ENCODE measurements at places on chromosomes 11 and 22. TPM values are rescaled to one million over a fixed set of nuclear protein-coding genes. Genes with fewer than 3 reads are reported as not detected.

DNA sequence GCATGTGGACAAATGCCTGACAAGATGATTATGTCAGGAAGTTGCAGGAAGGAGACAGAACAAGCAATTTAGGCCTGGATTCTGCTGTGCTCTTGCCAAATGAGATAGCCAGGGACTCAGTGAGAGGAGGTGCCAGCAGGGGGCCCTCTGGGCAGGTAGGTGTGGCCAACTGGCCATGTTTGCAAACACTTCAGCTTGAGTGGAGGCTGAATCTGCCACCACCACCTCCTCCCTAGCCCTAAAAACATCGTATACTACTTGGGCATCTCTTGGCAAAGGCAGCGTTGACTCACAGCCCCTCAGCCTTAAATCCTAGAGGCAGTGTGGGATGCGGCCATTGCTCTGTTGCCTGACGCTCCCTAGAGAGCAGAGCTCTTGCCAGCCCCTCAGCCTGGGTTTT lies 95.1 kb upstream of the PLET1 start:
- DNase-seq = peak; percentile 42

GRCh38 chr22:41998361-41999261 lies at the start of gene WBP2NL:
TSS of gene WBP2NL (plus strand) at chr22:41998788. CDS start at chr22:41998819, 31 bp downstream.
- peak; percentile 67 for DNase-seq

DNA sequence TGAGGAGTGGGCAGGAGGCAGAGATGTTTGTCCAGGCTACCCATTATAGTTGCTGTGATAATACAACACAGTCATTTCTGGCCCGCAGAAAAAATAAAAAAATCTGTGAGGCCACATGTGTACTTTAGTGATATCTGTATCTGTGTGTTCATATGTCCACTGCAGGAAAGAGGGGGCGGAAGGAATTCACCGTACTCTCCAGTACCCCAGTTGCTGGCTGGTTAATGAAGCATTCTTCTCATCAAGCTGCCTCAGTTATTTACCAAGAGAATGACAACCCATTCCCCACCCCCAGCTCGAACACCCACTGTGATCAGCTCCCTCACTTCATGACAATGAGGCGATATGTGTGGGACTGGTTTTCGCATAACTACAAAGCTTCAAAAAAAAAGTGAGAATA lies 309.3 kb downstream of the SOX6 start:
- no peak for DNase-seq

DNA sequence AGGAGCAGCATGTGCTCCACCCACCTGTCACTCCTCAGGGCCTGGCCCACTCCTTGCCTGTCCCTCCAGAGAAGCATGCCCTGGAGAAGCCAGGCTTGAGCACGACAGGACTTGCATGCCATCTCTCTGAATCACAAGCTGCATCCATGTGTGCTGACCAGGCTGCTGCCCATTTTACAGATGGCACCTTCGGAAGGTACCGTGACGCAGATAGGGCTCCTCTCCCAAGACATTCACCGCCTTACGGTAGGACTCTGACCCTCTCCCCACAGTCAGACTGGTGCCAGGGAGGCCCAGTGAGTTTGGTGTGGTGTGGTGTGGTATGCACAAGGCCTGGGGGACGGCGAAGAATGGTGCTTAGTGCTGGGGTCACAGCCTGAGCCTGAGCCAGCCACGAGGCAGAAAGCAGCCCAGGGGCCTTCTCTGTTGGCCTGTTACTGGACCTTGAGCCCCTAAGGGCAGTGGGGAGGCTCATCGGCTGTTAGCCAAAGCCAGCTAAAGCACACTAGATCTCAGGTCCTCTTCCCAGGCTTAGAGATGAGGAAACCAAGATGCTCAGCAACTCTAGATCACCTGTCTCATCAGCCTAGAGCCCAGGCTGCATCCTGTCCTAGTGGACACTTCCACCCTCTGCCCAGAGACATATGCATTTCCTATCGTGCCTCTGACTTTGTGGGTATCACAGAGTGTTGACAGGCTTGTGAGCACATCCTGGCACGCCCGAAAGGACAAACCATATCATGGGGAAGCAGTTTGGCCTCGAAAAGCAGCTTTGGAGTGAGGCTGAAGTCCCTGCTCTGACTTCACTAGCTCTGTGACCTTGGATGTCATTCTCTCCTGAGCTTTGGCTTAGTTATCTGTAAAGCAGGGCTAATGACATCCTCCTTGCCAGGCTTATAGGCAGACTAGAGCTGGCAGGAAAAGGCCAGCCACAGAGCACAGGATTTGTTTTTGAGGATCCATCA lies 17.8 kb downstream of the CYB5R2 start:
- no peak for DNase-seq

GRCh38 chr11:12846786-12847615 lies 162.1 kb upstream of the RASSF10 start:
- no peak for DNase-seq

DNA sequence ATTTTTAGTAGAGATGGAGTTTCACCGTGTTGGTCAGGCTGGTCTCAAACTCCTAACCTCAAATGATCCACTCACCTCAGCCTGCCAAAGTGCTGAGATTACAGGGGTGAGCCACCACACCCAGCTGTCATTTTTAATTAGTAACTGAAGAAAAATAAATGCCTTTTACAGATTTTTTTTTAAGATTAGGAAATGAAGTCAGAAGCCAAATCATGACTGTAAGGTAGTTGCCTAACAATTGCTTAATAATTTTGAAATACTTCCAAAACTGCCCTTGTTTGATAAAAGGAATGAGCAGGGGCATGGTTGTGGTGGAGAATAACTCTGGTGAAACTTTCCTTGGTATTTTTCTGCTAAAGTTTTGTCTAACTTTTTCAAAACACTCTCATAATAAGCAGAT lies 98.9 kb upstream of the SLC5A12 start:
- DNase-seq = peak; percentile 94

GRCh38 chr11:128055576-128056217 lies 531.7 kb downstream of the ETS1 start:
- DNase-seq = no peak

DNA sequence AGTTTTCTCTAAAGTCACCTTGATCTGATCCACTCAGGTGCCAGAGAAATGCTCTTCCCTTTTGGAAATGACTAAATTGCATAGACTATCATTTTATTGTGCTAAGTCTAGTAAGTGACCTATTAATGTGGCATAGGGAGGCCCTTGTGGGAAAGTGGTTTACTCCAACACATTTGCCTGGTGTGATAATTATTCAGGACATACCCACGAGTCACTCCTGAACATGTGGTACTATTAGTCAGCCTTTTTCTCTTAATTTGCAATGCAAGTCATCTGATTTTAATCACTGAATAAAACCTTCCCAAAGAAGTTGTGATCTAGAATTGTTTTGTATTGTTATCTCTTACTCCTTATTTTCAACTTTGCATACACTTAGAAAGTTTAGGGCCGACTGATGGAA lies 148.7 kb downstream of the OR4C45 start:
- no peak for DNase-seq

- DNase-seq = peak; percentile 72
These were observed 101.1 kb downstream of the GRIK4 start for GRCh38 chr11:120612513-120613263.

- DNase-seq = no peak
These were observed 8.6 kb downstream of the CCDC81 start for GRCh38 chr11:86383041-86383955.

GRCh38 chr11:35160246-35160824 lies 21.4 kb downstream of the CD44 start:
- DNase-seq = no peak

- no peak for DNase-seq
These were observed 41.8 kb upstream of the DEUP1 start for GRCh38 chr11:93288767-93289166.

DNA sequence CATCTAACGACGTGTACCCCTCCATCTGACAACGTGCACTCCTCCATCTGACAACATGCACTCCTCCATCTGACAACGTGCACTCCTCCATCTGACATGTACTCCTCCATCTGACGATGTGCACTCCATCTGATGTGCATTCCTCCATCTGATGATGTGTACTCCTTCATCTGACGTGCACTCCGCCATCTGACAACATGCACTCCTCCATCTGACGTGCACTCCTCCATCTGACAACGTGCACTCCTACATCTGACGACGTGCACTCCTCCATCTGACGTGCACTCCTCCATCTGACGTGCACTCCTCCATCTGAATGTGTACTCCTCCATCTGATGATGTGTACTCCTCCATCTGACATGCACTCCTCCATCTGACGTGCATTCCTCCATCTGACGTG lies 8.0 kb upstream of the IL17REL start:
- no peak for DNase-seq

- DNase-seq = peak; percentile 65
These were observed 16.2 kb upstream of the CWF19L2 start for GRCh38 chr11:107473792-107474191.

- no peak for DNase-seq
These were observed 67.5 kb upstream of the NNMT start for GRCh38 chr11:114228435-114229411.

DNA sequence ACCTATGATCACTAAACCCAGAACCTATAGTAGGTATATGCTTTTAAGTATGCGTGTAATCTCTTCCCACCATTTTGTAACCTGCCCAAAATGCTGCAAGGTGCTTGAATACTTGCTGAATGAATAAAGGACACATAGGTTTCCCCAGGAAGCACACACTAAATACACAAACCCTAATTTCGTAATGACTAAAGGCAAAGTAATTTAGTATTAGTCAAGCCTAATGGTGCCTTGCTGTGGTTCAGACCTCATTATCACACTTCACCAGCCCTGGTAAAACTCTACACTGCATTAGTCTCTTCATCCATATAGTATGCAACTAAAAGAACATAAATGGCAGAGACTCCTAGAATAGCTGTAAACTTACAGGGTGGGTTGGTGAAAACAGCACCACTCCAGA lies 289.0 kb upstream of the PITPNB start:
- DNase-seq = no peak

DNA sequence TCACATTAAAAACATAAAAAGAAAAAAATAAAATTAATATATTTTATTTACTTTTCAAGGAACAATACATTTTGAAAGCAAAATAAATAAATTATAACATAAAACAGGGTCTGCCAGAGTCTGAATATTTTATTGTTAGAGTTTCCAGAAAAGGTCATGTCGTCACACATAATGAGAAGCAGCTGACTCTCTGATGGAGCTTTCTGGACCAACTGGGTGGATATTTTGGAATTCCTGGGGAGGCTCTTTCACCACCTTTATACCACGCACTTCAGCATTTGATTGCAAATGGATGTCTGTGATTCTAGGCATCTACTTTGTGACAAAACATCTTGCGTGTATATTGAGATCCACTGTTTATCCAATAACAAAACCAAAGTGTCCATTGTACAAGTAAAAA lies 455.0 kb upstream of the CCDC179 start:
- no peak for DNase-seq

- DNase-seq = no peak
These were observed 12.7 kb upstream of the FOLH1 start for GRCh38 chr11:49221112-49221511.

Gene ENTHD1
- not detected for total RNA-seq

Gene OR52I1
- not detected for total RNA-seq

Gene RFPL1
- not detected for total RNA-seq

Gene ABTB2
- 3.9 TPM for total RNA-seq

Gene KIF18A
- 25.0 TPM for total RNA-seq

Gene P2RX6
- total RNA-seq = 3.5 TPM

Gene POGLUT3
- 60.0 TPM for total RNA-seq

Data from fibroblast of villous mesenchyme (primary cell).